Activated T-helper 9 cell treated with anti-CD3 and anti-CD28 coated beads, Interleukin-2, amount 50 U/mL, for 16 hours (primary cell): ENCODE measurements at places on chromosomes 4 and X.

GRCh38 chr4:60930866-60931265, 269.3 kb upstream of the ADGRL3 start:
- no peak for DNase-seq

DNA sequence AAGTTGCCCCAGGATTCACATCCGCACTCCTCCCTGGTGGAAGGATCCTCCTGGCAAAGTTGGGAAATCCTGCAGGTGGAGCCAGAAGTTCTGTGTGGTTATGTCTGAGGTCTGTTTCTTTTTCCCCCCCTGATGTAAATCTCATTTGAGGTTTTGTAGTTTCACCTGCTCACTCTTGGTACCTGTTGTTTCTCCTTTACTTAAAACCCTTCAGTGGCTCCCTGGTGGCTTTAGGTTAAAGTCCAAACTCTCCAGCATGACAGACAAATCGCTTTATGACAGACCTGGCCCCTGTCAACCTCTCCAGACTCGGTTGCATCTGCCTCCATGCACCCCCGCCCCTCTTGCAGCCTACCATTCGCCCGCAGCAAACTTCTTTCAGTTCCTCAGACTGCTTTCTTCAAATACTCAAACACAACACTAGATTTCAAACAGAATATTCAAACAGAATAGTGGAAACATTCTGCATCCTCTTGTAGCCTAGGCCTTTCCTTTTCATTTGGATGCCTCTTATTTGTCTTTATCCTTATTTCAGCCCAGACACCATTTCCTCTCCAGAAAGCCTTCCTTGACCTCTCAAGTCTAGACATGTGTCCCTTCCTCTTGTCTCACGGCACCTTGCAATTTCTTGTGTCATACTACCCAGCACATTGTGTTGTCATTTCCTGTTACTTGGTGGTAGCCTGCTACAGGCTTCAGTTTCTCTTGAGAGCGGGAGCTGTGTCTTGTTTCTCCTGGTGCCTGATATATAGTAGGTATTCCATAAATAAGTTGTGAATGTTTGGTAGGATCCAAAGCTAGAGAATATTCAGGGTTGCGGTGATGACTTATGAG, 24.8 kb downstream of the IL13RA1 start:
- no peak for DNase-seq

DNA sequence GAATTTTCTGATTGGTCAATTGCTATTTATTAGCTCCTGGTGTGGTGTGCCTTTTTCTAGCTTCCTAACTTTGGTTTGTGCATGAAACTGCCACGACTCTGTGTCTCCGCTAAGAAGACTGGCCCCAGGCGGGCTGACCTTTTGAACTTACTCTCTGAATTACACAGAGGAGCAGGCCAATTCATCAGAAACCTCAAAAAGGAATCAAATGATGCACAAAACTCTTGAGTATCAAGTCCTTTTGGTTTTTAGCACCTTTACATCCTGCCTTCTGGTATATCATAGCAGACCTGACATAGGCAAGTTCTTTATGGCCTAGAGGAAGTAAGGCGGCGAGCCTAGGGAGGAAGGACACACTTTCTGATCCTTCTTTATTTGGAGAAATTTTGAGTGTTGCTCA, 17.6 kb downstream of the TKTL1 start:
- no peak for DNase-seq

DNA sequence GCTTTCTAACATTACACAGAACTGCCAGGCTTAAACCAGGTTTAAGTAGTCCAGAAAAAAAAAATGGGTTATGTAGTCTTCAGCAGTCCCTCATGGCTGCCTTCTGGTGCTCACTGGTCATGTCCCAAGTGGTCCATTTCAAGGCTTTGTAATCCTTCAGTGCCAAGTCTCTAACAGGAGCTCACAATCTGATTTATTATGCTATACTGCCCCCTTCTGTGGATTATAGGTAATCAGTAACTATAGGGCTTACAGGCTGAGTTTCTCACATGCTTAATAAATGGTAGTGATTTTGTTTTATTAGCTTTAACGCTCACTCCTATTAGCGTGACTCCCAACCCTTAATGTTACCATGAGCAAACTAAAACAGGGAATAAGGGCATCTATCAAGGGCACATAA, 92.5 kb upstream of the EDA2R start:
- no peak for DNase-seq

DNA sequence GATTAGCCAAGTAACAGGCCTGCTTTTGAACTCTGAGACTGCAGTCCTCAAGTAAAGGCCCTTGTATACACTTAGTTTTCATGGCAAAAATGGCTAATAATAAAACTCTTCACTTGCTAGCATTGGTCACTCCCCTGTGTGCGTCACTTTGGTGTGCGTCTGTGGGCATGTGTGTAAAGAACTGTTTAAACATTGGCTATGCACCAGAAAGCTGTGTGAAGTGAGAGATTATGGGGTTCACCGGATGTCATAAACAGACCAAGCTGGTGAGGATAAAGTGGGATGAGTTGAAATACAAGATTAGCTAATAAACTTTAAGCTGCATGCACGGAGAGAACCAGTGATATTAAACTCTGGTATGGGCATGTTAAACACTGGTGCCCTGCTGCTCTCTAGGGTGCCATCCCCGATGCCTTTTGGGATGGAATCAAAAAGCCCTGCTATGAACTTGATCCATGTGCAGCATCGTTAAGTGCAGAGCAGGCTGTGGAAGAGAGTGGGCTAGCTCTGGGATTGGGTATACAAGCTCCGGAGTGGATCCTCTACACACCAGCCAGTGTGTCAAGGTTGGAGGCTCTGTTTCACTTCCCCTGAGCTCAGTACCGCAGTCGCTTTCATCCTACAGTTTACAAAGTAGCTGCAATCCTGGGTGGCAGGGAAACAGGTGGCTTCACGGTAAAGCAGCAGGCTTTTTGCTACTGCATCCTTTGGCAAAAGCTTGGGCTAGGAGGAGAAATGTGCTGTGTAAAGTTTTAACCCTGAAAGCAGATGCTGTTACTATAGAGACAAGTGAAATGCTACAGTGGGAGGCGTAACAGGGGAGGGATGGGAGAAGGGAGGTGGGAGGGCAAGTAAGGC, 108.3 kb upstream of the SLC4A4 start:
- DNase-seq = no peak

DNA sequence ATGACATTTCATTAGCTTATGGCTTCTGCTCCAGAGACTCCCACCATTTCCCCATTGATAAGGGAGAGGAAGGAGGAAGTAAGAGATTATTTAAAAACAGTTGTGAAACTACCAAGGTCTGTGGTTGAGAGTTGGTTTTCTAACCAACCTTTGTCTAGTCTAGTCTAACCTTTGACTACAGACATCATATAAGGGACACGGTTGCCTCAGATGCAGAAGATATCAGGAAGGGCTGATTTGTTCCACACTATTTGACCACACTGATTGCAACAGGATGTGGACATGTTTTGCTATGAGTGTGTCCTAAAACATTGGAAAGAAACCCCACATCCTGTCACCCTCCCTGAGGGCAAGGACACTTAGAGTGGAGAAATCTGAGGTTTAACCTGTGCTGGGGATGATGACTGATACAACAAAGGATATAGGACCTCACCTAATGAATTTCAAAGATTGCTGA, 53.0 kb downstream of the COQ2 start:
- DNase-seq = no peak

- no peak for DNase-seq
Measured at GRCh38 chr4:67604749-67605148, 46.2 kb downstream of the STAP1 start.

- DNase-seq = no peak
Measured at GRCh38 chr4:1205586-1206298, 33.4 kb upstream of the SPON2 start.

- DNase-seq = no peak
Measured at GRCh38 chr4:147542229-147542990, 61.5 kb downstream of the EDNRA start.

DNA sequence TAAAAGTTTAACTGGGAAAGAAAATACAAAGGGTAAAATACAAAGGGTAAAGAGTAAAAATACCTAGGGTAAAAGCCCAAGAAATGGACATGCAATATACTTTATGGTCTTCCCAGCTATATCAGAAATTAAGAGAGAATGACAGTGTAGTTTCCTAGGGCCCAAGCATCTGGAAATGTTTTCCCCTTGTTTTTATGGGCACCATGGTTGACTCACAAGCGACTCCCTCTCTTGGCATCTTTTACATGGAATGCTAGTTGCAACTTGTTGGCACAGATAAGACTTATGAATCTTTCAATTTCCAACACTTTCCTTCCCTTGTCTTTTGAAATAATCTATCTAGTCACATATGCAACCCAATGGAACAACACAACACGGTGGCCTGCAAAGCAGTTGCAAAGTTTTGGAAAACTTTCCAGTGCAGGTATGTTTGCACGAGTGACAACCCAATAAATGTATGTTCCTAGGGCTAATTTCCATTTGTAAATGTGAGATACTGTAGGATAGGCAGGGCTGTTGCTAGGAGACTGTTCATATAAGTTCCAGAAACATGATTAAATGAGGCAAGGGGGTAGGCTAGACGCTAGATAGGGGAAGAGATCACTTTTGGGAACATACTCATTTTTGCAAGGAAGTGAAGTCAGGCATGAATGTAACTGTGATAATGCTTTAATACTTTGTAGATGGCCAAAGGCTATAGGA, 36.4 kb upstream of the CWH43 start:
- no peak for DNase-seq

GRCh38 chr4:25951390-25951952, 37.5 kb downstream of the SMIM20 start:
- DNase-seq = no peak

DNA sequence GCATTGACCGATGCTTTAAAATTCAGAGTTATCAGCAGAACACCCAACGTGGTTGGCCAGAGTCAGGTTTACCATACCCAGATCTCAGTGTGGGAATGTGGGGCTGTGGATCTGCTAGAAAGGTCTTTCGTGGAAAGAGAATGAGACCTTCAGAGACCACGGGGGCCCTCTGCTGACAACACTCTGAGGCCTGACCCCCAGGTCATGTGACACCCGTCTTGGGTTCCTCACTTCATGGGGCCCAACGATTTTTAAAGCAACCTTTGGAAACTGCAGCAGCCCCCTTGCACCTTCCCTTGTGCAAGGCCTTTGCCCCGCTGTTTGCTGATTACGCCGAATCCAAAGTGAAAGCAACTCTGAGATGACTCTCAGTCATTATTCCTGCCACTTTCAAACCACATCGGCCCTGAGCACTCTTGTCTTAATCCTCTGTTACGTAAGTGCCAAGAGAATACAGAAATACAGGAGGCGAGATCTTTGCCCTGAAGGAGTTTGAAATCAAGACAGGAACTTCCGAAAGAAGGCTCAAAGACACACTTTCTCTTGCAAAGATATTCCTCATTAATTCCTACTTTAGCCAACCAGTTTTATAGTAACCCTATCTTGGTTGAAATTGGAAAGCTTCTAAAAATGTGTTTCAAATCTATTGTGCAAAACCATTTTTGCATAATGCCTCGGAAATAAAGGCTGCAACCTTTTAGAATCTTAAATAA, 88.3 kb downstream of the EVC2 start:
- no peak for DNase-seq

DNA sequence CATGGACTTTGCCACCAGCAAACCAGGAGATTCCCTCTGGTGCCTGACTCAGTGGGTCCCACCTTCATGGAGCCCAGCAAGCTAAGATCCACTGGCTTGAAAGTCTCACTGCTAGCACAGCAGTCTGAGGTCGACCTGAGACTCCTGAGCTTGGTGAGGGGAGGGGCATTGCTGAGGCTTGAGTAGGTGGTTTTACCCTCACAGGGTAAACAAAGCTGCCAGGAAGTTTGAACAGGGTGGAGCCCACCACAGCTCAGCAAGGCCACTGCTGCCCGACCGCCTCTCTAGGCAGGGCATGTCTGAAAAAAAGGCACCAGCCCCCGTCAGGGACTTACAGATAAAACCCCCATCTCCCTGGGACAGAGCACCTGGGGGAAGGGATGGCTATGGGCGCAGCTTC, 28.1 kb downstream of the FAM9A start:
- no peak for DNase-seq

DNA sequence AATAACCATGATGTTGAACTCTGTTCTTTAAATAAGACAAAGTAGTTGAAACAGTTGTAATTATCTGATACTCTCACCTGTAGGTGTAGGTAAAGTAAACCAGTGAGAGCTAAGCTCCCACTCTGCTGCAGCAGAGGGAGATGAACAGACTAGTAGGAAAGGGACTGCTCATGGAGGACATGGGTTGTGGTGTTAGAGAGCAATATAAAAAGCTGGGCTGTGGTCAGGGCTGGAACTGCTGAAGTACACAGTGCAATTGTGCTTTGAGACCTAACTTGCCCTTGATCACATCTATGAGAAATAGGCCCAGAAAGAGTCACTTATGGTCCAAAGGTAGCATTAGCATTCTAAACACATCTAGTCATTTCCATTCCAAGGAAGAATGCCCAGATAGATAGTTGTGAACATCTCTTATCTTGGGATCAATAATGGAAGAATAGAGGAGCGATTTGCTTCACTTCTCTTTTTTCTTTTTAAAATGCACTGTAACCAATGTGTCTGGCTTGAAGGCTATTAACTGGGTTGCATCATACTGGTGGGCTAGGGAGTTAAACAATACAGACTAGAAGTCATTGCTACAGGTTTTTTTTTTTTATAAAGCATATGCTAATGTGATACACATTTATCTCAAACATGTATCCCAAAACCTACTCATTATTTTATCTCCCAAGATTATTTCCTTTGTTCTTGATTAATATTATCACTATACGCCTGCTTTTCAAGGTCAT, 251.3 kb upstream of the CENPE start:
- DNase-seq = no peak

- DNase-seq = no peak
Measured at GRCh38 chr4:3248811-3249661, at the start of gene MSANTD1. MSANTD1 (plus strand) TSS chr4:3249159; CDS start chr4:3249223, 64 bp downstream.

GRCh38 chrX:153627675-153628111, 19.3 kb upstream of the DUSP9 start:
- no peak for DNase-seq

GRCh38 chr4:78568640-78569305, 17.2 kb downstream of the ANXA3 start:
- no peak for DNase-seq

DNA sequence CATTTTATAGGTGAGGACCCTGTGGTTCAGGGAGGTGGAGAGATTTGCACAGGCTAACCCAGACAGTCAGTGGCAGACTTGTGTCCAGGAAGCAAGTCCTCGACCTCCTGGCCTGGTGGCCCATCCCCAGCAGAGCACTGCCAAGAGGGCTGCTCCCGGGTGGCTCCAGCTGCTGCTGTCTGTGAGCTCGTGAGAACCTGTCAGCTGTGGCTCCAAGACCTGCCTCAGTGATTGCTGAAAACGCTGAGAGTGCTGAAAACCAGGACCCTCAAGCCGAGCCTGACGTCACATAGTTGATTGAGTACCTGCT, 74.2 kb downstream of the RTL9 start:
- DNase-seq = no peak

- DNase-seq = no peak
Measured at GRCh38 chrX:134727363-134727762, 69.1 kb upstream of the PLAC1 start.
